Stimulated activated CD8-positive, alpha-beta memory T cell treated with anti-CD3 and anti-CD28 coated beads, Interleukin-4, amount 100 ng/mL, for 1 hour (primary cell): ENCODE measurements at places on chromosomes 1 and 21.

DNA sequence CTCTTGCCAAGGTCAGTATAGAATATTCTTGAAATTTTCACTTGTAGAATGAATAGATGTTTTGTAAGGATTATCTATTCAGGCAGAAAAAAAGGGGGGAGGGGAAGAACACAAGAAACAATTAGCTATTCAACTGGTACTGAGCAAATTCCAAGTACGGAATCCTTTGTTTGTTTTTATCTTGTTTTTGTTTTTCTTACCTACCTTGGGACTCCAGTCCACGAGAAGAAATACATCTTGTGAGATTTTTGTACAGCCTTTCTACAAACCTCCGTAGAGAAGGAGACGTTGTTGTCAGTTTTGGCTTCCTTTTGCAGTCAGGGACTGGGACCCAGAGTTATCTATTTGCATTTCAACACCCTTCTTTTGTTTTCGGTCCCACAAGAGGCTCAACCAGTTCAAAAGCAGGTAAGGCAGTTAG lies 36.0 kb downstream of the ZNF281 start:
- DNase-seq: no peak

DNA sequence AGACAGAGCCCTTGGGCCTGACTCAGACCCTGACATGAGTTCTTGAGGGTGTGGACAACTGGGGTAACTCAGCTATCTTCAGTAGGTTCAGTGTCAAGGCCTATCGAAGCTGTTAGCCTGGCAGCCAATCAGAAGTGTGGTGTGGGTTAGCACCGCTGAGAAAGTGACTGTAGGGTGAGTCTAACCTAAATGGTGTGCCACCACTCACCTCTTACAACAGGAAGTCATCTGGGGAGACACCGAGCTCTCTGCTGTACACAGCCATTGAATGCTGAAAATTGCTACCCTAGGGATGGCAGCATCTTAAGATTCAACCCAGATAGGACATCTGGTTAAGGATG lies 44.6 kb downstream of the RASSF5 start:
- DNase-seq: peak; percentile 43

- DNase-seq: no peak
Measured at GRCh38 chr1:185776522-185776921, 42.3 kb downstream of the HMCN1 start.

GRCh38 chr1:29830383-29830782 lies 594.1 kb downstream of the PTPRU start:
- DNase-seq: no peak

DNA sequence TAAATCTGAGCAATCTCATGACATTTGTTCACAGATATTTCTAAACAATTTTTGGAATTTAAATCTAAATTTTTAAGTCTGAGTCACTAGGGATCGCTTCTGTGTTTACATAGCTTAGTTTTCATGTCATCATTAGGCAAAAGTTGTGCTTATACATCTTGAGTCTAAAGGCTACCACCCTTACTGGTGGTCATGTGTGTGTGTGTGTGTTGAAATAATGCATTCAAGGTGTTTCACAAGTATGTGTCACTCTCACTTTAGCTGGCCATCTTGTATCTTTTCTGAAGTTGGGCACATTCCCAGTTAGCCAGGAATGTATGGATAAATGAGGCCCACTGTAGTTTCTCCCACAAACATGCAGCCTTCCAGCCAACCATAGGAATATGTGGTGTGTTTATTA lies 1162.5 kb upstream of the PRMT6 start:
- DNase-seq: no peak

DNA sequence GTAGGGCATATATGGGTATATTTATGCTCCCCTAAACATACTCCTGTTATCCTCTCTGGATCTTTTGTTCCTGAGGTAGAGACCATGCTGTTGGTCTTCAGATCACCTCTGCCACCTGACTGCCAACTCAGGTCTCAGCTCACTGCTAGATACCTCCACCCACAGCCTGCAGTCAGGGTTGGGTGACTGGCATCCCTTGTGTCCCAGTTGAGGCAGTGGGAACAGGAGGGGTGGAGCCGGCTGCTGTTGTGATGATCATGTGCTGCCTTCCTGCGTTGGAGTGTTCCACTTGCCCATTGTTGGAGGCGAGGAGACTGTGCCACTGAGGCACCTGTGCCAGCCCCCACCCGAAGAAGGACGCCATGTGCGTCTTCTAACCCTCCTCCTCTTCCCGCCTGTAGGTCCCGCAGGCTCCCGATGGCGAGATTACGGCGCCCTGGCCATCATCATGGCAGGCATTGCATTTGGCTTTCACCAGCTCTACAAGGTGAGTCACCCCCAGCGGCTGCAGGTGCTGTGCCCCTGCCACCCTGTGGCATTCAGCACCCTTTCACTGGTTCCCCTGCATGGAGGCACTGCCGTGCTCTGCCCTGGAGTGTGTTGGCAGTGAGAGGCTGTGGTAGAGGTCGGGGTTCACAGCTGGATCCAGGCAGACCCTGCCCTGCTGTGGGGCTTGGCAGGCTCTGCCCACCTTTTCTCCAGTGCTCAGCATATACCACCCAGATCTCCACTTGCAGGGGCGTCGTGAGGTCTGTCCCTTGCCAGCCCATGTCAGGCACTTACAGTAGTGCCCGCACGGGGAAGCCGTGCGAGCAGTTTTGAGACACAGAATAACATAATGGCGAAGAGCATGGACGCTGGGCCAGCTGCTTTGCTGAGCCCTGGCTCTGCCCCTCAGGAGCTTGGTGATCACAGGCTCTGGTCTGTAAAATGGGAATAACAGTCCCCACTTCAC lies 143.5 kb downstream of the PEX14 start:
- no peak for DNase-seq

- DNase-seq: no peak
Measured at GRCh38 chr1:170836141-170836540, 99.2 kb upstream of the MROH9 start.

DNA sequence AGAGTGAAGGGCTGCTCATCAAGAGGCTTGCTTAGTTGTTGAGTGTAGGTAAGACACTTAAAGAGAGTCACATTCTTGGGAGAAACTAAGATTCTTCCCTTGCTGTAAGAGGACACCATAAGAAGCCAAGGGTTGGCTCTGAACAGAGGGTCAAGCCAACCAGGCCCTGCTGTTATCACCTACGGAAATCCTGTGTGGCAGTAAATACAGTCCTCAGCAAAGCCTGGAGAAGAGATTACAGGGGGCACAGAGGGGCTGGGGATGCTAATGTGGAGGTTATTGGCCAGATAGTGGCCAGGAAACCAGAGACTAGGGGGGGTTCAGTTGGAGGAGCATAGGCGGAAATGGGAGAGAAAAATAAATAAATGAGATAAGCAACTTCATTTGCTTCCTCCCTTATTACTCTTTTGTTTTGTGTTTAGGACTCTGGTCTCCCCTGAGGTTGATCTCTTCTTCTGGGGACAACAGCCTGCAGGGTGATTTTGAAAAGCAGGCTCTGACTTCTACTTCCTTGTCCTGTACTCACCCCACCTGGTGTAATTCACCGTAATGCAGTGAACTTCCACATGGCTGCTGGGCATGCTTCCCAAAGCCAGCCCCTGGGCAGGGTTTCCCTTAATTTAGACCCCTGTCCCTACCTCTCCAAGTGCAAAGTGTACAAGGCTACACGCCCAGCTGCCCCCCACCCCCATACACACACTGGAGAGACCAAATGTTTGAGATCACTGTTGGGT lies 40.9 kb downstream of the MTARC1 start:
- no peak for DNase-seq

- no peak for DNase-seq
Measured at GRCh38 chr1:24751833-24752232, 6.6 kb downstream of the CLIC4 start.

GRCh38 chr1:167710836-167711235 lies 10.9 kb upstream of the MPZL1 start:
- DNase-seq: no peak

DNA sequence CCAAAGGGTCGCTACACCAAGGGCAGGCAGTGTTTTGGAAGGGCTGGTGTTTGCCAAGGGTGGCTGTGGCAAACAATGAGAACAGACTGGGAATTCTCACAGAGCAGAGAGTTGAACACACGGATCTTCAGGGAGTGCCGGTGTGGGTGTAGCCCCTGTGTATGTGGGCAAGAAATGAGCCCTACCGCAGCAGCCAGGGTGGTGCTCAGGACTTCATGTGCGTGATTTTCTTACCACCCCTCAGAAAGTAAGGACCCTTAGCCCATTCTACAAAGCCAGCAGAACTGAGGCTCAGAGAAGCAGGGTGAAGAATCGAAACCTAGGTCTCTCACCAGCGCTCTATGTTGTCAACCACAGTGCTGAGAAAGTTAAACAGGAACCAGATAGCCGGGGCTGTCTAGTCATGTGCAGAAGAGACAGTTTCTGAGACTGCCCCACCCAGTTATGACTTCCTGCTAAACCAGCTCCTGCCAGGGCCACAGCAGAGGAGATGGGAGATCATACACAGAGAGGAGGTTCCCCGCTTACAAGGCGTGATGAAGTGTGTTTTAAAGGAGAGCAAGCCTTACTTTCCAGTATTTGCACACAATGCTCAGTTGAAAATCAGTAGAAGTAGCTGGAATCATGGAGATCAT lies 21.9 kb upstream of the MORC3 start:
- DNase-seq: peak; percentile 46

GRCh38 chr1:162679298-162679697 lies 47.0 kb downstream of the DDR2 start:
- DNase-seq: no peak

GRCh38 chr21:36134803-36135390 lies at the start of gene CBR3:
Gene CBR3, plus strand, starts transcription at chr21:36135079. Its CDS starts 114 bp downstream, at chr21:36135193.
- DNase-seq: no peak

DNA sequence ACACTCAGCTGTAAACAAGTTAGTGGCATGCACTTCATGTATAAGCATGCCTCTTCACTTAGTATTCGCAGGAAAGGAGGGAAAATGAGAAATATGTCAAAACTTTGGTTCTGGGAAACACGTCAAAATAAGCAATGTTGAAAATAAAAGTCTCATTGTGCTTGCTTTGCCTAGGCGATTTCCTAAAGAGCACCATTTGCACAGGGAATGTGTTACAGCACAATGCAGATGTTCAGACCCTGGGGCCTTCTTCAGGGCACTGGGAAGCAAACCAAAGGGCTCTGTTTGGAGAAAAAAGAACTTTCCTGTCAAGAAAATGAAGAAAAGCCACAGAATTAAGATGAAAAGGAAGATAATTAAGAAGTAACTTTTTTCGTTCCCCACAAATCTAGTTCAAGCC lies 98.6 kb upstream of the PLD5 start:
- DNase-seq: no peak

- no peak for DNase-seq
Measured at GRCh38 chr1:160607011-160607671, 27.8 kb upstream of the CD84 start.

GRCh38 chr1:209570743-209571142 lies 12.8 kb upstream of the CAMK1G start:
- DNase-seq: no peak
